ENCODE measurements at places on chromosomes 5 and 9.
A peak's percentile ranks its signal among the peaks of the same experiment; 100 is the strongest.

DNA sequence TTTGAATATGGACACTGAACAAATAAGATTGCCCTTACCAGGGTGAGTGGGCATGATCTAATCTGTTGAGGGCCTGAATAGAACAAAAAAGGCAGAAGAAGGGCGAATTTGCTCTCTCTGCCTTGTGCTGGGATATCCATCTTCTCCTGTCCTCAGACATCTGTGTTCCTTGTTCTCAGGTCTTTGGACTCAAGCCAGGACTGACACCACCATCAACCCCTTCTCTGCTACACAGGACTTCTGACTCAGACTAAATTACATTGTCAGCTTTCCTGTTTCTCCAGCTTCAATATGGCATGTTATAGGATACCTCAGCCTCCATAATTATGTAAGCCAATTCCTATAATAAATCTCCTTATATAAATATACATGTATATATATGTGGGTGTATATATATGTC, 40.8 kb upstream of the SLCO6A1 start:
- DNase-seq: no peak

GRCh38 chr5:38948501-38948900, 102.7 kb downstream of the OSMR start:
- no peak for DNase-seq

GRCh38 chr9:27382308-27382707, 85.4 kb upstream of the EQTN start:
- no peak for DNase-seq

- DNase-seq: no peak
These were observed 313.9 kb downstream of the SPOCK1 start for GRCh38 chr5:137185193-137185592.

GRCh38 chr9:80605129-80605528, 1033.4 kb downstream of the TLE4 start:
- peak; percentile 26 for DNase-seq

DNA sequence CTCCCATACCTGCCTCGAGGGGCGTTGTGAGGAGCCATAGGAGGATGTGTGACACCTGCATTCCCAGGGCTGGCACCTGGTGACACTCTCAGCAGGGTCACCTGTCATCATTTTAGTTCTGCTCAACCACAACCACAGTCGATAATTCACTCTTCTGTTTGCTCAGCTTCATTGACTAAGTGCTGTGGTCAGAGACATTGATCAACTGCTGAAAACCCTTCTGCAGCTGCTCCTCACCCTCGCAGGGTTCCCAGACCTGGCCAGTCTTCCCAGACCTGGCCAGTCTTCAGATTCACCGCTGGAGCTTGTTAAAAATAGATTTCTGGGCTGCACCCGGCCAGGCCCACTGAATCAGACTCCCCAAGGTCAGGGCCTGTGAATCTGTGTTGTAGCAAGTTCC, 92.8 kb downstream of the MVB12B start:
- no peak for DNase-seq

DNA sequence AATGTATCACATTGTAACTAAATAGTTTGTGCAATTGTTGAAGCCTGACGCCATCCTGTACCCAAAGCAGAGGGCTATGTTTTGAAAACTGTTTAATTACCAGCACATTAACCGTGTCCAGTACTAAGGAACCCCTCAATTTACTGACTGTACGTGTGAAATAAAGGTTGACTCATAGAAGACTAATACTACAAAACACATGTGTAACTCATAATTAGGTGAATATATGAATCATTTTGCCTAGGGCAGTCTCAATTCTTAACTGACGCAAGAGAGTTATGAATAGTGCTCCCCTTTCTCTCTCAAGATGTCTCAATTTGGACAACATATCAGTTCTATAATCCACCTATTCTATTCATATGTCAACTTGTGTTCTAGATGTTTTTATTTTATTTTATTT, 558.4 kb downstream of the PRDM9 start:
- DNase-seq: no peak

Measured in urothelium cell line (cell line).